ENCODE measurements at places on chromosomes 5 and 9.
A peak's percentile ranks its signal among the peaks of the same experiment; 100 is the strongest.

DNA sequence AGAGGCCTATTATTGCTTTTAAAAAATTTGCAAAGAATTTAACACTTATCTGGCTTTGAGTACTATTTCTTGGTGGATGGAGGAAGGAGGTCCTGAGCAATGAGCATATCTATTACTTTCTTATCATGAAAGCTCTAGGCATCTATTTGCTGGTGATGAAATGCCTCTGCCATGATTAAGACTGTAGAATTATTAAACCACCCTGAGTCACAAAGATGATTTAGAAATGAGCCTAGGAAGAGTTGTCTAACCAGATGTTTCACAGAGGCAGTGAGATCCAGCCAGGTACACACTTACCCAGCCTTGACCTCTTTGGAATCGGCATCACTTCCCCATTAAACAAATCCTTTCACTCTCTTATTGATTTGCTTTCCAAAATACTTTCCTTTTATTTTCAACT lies 304.4 kb upstream of the KIF2A start:
- DNase-seq = no peak

DNA sequence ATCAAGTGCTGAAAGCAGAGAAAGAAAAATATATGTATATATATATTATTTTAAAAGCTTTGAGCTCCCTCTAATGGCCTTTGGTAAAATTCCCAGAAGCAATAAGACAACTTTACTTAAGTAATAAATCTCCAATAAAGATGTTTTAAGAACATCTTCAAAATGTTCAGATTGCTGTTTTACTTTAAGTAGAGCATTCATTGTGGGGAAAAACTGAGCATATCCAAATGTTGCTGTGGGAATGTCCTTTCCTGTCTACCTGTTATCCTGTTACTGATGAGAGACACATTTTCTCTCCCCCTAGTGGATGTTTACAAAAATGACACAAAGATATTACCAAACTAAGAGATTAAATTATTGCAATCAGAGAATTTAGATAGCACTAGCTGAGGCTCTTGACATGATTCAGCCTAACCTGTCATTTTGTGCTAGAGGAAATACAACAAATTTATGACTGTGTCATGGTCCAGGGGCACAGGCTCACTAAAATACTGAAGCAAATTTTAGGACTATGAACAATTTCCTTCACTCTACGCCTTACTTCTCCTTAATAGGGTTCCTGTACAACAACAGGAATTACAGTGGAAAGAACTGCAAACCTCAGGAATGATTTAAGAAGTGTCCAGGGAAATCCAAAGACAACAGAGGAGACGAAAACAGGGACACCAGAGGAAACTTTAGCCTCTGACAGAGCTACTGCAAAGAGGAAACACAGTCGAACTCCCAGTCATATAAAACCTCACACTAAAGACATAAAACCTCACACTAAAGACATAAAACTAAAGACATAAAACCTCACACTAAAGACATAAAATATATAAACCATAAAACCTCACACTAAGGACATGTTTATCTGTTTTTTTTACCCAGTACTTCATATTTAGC lies 24.3 kb upstream of the PRRC1 start:
- DNase-seq = peak; percentile 22

GRCh38 chr5:50547303-50547702 lies 106.2 kb upstream of the EMB start:
- no peak for DNase-seq

GRCh38 chr5:126383246-126383645 lies 40.0 kb upstream of the GRAMD2B start:
- no peak for DNase-seq

- DNase-seq = no peak
These were observed 57.8 kb upstream of the RAI14 start for GRCh38 chr5:34598177-34598794.

DNA sequence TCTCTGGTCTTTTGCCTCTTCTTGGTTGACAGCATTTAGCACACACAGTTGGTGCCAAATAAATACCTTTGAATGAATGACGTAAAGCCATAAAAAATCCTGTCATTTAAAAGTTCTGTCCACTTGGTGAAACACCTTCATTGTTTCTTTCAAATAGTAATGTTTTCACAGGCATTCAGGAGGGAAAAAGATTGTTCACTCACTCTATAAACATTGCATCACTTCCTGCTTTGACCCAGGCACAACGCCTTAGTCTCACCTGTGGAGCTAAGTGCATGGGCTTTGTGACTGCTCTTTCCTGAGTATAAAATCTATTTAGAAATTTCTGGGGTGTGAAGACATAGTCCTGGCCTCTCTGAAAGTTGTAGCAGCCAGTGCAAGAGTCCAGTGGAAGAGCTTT lies 88.9 kb upstream of the CXCL14 start:
- no peak for DNase-seq

DNA sequence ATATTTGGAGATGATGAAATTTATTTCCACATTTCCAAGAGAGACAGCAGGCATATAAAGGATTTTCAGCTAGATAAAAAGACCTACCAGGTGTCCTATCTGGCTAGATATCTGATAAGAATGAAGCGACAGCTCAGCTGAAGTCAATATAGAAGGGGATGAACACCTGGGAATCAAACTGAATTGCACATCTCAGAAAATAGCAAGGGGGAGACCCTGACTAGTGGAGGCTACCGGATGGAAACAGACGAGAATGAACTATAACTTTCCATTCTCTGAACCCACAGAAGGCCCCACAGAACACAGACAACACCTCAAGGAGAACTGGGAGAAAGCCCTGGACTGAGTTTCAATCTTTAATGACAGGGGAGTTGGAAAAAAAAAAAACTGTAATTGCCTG lies 51.1 kb downstream of the CPLANE1 start:
- DNase-seq = no peak

All from NCI-H1417 treated with DMSO at 0.1 percent for 48 hours (cell line).